ENCODE measurements at places on chromosomes 12 and 14.

- no peak for DNase-seq
Measured at GRCh38 chr12:50186681-50187080, 19.5 kb upstream of the CERS5 start.

DNA sequence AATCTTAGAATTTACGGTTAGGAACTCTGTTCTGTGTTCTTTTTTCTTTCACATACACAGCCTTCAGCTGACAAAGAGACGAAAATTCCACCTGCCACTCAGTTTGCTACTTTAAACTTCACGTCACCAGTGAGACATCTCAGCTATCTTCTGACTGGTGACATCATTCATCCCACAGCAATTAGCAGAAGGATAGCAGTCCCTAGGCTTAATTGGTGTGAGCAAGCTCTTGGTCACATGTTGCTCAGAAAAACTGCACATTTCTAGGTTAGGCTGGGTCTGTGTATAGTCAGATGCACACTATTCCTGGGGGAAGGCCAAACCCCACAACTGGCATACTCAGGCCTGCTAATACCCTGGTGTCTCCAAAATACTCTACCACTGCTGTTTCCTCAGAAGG, 23.9 kb downstream of the SLC7A7 start:
- peak; percentile 93 for DNase-seq

DNA sequence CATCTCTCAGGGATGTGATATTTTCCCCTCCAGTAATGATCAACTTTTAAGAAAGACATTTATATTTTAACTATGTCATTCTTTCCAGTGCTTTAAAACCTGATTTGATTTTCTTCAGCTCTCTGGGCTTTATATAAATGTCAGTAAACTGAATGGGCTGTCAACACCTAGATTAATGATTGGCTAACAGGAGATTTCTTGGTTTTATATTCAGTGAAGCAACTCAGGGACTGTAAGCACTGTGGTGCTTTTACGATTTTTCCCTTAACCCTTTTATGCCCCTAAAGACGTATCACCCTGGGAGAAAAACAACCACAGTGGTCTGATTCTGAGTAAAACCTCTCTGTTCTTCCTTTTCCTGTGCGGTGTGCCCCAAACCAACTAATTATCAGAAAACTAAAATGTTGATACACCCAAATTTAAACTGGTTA, 38.0 kb downstream of the PTGER2 start:
- no peak for DNase-seq

DNA sequence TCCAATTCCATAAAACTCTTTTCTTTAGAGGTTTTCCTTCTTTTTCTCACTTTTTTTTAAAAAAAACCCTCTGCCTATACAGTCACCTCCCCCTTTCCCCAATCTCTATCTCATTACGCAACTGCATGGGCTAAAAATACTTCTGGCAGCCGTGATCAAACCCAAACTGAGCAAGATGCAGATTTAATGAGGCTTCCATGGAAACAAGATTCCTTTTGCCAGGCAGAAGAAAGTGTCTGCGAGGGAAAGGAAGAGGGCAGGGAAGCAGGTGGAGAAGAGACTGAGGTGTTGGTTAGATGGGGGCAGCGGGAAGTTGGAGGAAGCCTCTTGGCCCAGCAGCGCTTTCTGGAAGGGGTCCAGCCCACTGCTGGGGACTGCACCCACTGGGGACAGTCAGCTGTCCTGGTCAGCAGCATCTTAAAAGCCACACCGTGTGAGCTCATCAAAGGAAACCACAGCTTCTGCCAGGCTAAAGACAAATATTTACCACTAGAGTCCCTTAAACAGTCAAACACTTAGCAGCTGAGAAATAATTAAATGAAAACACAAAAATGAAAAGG, 90.4 kb downstream of the SLC8A3 start:
- DNase-seq = no peak

GRCh38 chr12:120998435-120998834, 17.9 kb downstream of the C12orf43 start:
- no peak for DNase-seq

DNA sequence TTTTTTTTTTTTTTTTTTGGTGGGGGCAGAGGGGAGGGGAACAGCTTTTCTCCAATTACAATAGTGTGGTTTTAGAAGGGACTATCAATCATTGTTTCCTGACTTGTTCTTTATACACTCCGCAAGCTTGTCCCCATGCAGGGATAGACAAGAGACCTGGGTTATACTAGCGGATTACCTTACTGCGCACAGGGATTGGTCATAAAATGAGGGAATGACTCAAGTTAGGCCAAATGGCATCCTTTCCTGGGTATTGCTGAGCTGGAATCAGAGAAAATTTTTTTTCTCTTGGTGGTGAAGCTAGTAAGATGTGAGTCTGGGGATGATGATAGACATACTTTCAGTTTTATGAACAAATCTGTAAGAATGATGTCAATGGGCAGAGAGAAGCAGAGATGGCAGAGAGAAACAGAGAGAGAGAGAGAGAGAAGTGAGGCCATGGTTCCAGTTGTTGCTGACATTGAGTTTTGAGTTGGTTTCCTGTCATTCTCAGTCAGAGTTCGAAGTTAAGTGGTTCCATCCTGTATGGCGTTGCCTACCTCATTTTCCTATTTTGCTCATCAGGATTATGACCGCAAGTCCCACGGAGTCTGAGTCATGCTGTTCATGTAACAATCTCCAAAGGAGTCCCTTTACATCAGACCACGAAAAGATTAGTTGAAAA, 59.1 kb upstream of the OTOGL start:
- DNase-seq = no peak

GRCh38 chr14:73661872-73662271, 17.1 kb downstream of the DNAL1 start:
- DNase-seq = no peak

DNA sequence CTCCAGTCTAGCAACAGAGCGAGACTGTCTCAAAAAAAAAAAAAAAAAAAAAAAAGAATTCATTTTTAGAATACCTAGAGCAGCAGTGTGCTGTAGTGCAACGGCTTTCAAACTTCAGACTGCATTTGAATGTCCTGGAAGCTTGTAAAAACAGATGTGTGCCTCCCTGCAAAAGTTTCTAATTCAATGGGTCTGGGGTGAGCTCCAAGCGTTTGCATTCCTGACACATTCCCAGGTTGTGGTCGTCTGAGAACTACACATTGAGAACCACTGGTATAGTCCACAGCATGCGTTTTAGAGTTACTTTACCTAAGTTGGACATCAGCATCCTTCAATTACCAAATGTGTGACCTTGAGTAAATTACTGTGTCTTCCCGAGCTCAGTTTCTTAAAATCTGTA, 816.8 kb downstream of the NRXN3 start:
- DNase-seq = no peak

DNA sequence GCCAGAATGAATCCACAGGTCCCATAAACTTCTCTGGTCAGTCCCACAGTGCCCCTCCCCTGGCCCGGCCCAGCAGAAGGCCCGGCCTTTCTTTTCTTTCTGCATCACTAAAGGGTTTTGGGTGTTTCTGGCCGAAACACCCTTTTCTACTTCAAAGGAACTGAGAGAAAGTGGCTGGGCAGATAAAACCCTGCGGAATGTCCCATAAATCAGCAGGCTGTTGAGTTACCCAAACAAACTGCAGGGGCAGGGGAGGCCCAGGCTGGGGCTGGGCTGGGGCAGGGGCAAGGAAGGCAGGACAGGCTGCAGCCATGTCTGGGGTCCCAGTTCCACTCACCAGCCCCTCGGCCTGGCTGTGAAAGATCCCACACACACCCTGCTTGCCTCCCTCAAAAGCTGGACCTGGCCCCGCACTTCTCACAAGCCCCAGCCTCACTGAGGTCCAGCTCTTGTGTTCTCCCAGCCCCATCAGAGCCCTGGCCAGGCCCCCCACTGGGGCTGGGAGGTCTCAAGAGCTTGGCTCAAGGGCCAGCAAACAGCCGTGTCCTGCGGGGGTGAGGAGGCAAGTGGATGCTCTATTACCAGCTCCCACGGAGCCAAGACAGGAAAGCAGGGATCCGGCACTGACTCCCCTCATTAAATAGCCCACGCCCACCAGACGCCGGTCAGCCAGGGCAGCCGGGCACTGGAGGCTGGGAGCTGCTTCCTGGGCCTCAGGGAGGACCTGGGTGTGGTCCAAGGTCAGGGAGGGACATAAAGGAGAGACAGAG, 41.9 kb downstream of the CCNK start:
- no peak for DNase-seq

GRCh38 chr12:109998241-109998903, 858 bp upstream of the ANKRD13A start:
- no peak for DNase-seq

DNA sequence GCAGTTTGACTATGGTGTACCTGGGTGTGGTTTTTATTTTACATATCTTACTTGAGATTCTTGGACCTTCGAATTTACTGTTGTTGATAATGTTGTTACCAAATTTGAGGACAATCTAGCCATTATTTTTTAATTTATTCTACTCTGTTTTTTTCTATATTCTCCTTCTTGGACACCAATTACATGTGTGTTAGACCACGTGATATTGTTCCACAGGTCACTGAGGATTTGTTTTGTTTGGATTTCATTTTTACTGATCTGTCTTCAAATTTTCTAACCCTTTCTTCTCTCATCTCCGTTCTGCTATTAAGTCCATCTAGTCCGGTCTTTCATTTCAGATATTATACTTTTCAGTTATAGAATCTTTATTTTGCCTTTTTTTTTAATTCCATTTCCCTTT, 204.9 kb upstream of the BCL2L14 start:
- no peak for DNase-seq

DNA sequence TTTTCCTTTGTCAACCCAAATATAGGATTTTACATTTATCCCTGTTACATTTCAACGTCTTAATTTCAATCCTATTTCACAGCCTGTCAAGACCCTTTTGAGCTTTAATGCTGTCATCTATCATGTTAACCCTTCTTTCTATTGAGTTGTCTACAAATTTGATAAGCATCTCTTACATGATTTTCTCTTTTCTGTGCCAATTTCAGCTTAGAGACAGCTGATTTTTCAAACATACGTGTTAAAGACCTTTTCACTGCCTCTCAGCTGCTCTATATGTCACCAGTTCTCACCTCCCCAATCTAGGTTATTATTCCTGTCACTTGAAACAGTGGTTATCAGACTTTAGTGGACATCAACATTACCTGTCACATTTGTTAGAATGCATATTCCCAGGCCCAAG, 181.3 kb downstream of the GXYLT1 start:
- no peak for DNase-seq

DNA sequence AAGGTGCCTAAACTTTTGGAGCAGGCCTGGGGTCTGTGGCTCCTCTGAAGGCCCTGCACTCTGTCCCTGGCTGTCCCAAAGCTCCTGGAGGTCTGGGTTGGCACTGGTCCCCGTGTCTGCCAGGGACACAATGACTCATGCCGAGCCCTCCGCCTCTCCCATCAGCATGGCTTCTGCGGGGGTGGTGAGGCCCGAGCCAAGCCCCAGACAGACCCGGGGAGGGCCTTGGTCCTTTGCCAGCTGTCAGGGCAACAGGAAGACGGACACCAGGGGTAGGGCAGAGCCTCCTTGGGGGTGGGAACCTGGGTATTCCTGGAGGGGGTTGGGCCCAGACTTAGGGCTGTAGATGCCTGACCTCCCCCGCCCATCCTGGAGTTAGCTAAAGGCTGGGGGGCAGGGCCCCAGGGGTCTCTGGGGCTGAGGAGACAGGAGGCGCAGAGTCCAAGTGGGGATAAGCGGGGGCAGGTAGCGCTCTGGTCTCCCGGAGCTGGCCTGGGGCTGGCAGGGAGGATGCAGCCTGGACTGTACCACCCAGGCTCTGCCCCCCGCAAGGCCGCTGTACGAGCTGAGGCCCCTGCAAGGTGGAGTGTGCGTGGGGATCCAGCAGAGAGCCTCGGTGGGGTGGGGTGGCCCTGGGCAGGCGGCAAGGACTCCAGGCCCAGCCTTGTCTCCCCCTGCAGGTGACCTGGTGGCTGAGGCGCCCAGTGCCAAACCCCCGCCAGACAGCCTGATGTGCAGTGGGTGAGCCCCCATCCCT, 16.4 kb upstream of the PUS1 start:
- DNase-seq = no peak

DNA sequence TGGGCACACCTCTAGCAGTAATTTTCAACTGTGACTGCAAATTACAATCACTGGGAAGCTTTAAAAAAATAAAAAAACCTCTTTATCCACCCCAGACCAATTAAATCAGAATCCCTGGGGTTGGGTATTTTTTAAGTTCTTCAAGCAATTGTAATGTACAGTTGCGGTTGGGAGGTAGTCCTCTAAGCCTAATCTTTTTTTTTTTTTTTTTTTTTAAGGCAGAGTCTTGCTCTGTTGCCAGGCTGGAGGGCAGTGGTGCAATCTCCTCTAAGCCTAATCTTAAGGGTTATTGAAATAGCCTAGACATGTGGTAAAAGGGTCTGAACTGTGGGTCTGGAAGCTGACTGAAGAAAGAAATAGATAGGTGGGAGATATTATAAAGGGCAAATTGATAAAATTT, 230.5 kb downstream of the AKAP6 start:
- no peak for DNase-seq

DNA sequence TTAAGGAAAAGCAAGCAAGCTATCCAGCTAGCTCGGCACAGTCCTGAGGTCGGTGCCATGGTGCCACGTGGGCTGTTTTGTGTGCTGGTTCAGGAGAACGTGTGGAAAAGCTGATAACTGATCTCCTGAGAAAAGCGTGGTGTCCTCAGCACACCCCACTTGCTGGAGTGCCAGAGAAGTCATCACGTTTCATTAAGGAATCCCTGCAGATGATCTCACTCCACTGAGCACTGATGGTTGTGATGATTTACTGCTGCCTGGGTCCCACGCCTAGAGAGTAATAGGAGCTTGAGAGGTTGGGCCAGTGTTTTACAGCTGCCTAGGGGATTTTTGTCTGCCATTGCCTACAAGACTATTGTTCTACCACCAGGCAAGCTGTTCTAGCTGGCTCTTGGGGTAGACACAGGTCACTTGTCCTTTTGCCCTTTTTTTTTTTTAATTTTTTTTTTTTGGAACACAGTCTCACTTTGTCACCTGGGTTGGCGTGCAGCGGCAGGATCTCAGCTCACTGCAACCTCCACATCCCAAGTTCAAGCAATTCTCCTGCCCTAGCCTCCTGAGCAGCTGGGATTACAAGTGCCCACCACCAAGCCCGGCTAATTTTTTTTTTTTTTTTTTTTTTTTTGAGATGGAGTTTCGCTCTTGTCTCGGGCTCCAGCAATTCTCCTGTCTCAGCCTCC, 42.3 kb upstream of the EVL start:
- DNase-seq = no peak

- DNase-seq = peak; percentile 84
Measured at GRCh38 chr14:55238019-55238680, 33.1 kb upstream of the FBXO34 start.

DNA sequence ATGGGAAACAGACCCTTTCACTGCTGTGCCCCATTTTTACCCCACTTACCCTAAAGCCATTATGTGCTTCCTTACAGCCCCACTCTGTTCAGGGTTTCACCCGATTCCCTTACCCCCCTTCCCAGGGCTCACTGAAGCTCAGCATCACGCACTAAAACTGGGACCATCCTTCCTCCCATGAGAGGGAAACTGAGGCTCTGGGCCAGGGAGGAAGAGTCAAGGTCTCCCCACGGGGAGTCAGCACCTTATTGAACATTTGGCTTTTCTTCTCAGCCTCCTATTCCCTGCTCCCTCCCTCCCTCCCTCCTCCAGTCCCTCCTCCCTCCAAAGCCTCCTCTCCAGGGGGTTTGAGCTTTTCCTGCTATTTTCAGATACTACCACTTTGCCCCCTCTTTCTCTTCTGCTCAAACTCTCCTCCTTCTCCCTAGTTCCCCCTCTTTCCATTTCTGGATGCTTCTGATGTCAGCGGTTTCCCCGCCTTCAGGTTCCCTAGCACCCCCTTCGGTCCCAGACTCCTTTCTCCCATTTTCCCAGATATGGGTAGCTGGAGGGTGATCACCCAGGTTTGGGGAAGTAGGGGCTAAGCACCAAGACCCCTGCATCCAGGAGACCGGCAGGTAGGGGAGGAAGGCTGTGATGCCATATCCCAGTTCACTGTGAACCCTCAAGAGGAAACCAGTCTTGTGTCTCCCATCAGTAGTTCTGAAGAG, 960 bp downstream of the GPR162 start:
- no peak for DNase-seq

Measured in inflammatory macrophage treated with lipopolysaccharide for 4 hours (primary cell).